ENCODE measurements at places on chromosomes 5 and 9.
A peak's percentile ranks its signal among the peaks of the same experiment; 100 is the strongest.

GRCh38 chr5:159405611-159406031 lies 75.3 kb upstream of the IL12B start:
- no peaks in the 10 kb centered on the region for H3K4me1 ChIP-seq
- no peak overlapping the region for H3K27ac ChIP-seq
- no peak overlapping the region for H3K4me3 ChIP-seq
- no peak for DNase-seq
- no peaks in the 10 kb centered on the region for H3K36me3 ChIP-seq
- H3K27me3 ChIP-seq, result no peaks in the 10 kb centered on the region

- no peaks in the 10 kb centered on the region for H3K36me3 ChIP-seq
- H3K4me1 ChIP-seq, result no peaks in the 10 kb centered on the region
- no peak for DNase-seq
- H3K27ac ChIP-seq, result no peak overlapping the region
- no peak overlapping the region for H3K4me3 ChIP-seq
Observed at GRCh38 chr5:35066260-35066795, 18.6 kb upstream of the AGXT2 start.

- H3K36me3 ChIP-seq, result peaks cover 51% of the 10 kb centered on the region
- H3K27ac ChIP-seq, result no peak overlapping the region
- DNase-seq, result no peak
- no peaks in the 10 kb centered on the region for H3K27me3 ChIP-seq
- no peaks in the 10 kb centered on the region for H3K4me1 ChIP-seq
Observed at GRCh38 chr9:2043243-2043642, 28.1 kb downstream of the SMARCA2 start.

DNA sequence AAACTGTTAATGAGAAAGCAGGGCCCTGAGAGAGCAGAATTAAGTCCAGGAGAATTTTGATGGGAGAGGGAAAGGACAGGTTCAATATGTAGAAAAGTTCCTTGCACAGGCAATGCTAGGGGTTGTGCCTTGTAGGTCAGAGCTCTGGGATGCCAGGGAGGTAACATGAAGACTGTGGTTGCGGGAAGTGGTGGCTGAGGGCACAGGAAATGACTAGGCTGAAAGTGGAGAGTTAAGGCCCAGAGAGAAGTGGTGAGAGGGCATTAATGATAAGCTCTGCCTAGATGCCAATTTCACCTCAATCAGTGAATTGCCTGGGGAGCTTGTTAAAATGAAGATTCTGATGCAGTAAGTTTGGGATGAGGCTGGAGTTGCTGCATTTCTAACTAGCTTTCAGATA lies 31.5 kb upstream of the PPP3R2 start:
- no peak overlapping the region for H3K27ac ChIP-seq
- no peaks in the 10 kb centered on the region for H3K27me3 ChIP-seq
- DNase-seq, result no peak
- H3K4me1 ChIP-seq, result no peaks in the 10 kb centered on the region
- H3K4me3 ChIP-seq, result no peak overlapping the region

DNA sequence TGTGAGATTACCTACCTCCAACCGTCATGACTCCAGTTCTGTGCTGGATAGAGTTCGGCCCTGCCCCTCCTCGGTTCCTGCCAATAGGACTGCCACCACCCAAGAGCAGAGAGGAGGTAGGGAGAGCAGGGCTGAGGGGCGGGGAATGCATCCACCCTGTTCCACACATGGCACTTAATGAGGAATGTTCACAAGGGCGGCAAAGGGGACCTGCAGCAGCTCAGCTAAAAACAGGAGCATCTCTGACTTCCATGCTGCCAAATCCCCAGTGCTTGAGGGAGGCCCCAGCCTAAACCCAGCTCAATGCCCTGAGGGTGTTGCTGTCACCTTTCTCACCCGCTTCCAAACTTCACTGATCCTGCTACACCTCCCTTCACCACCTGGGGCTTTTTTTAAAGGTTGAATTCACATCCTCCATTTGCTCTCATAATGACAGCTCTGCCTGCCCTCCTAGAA lies 7.8 kb upstream of the DELE1 start:
- H3K4me1 ChIP-seq, result peaks cover 8% of the 10 kb centered on the region
- H3K36me3 ChIP-seq, result no peaks in the 10 kb centered on the region
- peaks cover 14% of the 10 kb centered on the region for H3K27me3 ChIP-seq
- H3K27ac ChIP-seq, result no peak overlapping the region
- DNase-seq, result no peak

DNA sequence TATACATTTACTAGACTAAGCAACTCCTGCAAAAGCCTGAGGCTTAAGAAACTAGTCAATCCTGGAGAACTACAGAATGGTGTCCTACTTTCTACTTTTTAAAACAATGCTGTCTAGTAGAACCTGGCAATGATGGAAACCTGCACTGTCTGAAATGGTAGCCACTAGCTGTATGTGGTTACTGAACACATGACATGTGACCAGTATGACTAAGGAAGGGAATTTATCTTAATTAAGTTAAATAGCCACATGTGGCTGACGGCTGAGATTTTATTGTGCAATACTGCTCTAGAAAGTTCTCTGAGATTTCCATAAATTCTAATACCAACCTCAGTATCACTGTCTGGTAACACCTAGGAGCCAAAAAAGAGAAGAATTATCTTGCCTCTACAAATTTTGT lies 44.9 kb upstream of the RAPGEF6 start:
- H3K4me3 ChIP-seq, result no peak overlapping the region
- H3K36me3 ChIP-seq, result peaks cover 18% of the 10 kb centered on the region
- no peak for DNase-seq
- no peaks in the 10 kb centered on the region for H3K4me1 ChIP-seq
- H3K27me3 ChIP-seq, result no peaks in the 10 kb centered on the region
- no peak overlapping the region for H3K27ac ChIP-seq

DNA sequence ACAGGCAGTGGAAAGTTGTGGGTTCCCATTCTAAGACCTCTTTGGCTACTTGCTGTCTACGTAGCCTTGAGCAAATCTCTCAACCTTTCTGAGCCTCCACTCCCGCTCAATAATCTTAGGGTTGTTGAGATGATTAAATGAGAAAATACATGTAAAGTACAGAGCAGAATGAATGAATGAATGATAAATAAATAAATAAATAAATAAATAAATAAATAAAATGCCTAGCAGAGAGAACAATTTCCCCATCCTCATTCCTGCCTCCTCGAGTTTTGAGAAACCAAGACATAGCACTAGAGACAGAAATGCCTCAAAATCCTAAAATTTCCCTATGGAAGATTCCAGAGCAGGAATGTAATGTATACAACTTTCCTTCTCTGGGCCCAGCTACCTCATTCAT lies 128.3 kb upstream of the RAD23B start:
- no peaks in the 10 kb centered on the region for H3K36me3 ChIP-seq
- DNase-seq, result no peak
- no peak overlapping the region for H3K4me3 ChIP-seq
- H3K27me3 ChIP-seq, result no peaks in the 10 kb centered on the region

- H3K4me1 ChIP-seq, result no peaks in the 10 kb centered on the region
- H3K4me3 ChIP-seq, result no peak overlapping the region
- no peaks in the 10 kb centered on the region for H3K36me3 ChIP-seq
- no peak for DNase-seq
Observed at GRCh38 chr9:69171049-69171448, 3.0 kb upstream of the TJP2 start.

DNA sequence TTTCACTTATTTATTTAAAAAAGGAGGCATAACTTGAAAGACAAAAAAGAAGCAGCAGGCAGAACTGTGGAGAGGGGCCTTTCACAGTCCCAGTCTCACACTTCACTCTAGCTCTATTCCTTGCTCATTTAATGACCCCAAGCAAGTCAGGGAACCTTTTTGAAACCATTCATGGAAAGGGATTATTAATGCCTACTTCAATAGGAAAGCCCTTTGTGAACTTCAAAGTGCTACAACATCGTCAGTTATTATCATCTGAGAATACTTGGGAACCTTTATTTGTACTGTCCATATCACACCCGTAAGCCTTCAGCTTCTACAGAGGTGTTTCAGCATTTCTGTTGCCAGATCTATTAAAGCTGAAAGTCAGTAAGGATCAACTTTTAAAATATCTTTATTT lies 320.2 kb downstream of the TMEM161B start:
- H3K4me3 ChIP-seq, result no peak overlapping the region
- no peak overlapping the region for H3K27ac ChIP-seq
- DNase-seq, result no peak
- no peaks in the 10 kb centered on the region for H3K4me1 ChIP-seq
- no peaks in the 10 kb centered on the region for H3K36me3 ChIP-seq

GRCh38 chr5:153546566-153546965 lies 56.1 kb downstream of the GRIA1 start:
- H3K27me3 ChIP-seq, result no peaks in the 10 kb centered on the region
- H3K4me3 ChIP-seq, result no peak overlapping the region
- no peak overlapping the region for H3K27ac ChIP-seq
- H3K4me1 ChIP-seq, result no peaks in the 10 kb centered on the region
- no peak for DNase-seq

DNA sequence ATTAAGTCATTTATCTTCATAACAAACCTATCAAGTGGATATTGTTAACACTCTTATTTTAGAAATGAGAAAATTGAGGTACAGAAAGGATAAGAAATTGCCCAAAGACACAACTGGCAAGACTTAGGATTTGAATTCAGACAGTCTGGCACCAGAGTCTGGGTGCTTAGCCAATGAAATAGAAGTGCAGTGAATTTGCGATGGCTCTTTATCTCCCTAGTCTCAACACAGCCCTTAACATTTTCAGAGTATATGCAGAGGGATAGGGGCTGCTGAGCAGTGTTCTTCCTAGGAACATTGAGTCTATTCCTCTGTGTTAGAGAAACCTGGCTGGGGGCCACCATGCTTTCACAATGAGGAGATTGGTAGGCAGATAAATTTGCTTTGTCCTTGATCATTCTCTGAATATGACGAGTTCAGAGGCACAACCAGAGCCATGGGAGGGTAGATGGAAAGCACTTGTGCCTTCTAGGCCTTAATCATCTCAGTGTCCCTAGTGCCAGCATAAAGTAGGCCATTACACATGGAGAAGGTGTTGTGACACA lies 6.1 kb upstream of the FSD1L start:
- no peak for DNase-seq
- no peak overlapping the region for H3K27ac ChIP-seq
- no peaks in the 10 kb centered on the region for H3K27me3 ChIP-seq
- H3K4me3 ChIP-seq, result no peak overlapping the region

GRCh38 chr5:88667496-88668201 lies 215.3 kb downstream of the MEF2C start:
- peak overlapping the region; percentile 58 for H3K4me3 ChIP-seq
- peaks cover 7% of the 10 kb centered on the region for H3K4me1 ChIP-seq
- no peak overlapping the region for H3K27ac ChIP-seq

DNA sequence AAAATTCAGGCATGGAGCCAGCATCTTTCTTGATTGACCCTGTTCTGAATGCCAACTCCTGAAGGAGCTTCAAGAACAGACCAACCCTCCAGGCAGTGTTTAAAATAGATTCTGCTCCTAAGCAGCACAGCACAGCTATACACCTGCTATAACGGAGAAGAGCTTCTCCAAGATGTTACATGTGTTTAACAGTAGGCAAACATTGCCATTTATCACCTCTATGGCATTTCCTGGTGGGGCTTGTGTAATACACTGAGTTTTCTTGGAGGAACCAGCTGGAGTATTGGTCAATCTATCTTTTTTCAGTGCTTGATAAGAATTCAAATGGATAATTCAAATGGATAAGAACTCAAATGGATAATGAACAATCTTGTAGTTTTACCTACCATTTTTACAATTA lies 615.1 kb downstream of the CDH12 start:
- no peaks in the 10 kb centered on the region for H3K4me1 ChIP-seq
- H3K4me3 ChIP-seq, result no peak overlapping the region
- no peak for DNase-seq
- no peaks in the 10 kb centered on the region for H3K36me3 ChIP-seq

All from effector memory CD4-positive, alpha-beta T cell (primary cell).